Testis (tissue), 5 donors: ENCODE measurements at places on chromosomes 2 and 18.

DNA sequence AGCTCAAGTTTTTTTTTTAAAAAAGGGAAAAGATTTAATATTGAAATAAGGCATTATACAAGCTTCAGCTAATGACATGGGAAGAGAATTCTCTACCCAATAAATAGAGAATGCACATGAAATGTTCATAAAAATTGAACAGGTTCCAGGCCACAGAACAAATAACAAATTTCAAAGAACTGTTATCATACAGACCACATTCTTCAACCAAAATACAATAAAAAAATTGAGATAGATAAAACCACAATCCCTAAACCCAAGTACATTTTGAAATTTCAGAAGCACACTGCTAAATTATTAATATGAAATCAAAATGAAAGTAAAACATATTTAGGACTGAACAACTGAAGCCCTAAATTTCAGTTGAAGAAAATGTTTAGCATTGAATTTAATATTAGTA lies 89.6 kb downstream of the BCL2 start:
- peaks cover 13% of the 10 kb centered on the region for H3K4me1 ChIP-seq
- no peaks in the 10 kb centered on the region for H3K36me3 ChIP-seq
- H3K4me3 ChIP-seq, result no peak overlapping the region

- H3K4me1 ChIP-seq, result no peaks in the 10 kb centered on the region
- H3K36me3 ChIP-seq, result no peaks in the 10 kb centered on the region
- peak; percentile 25 for DNase-seq
These were observed 70.3 kb downstream of the VWC2L start for GRCh38 chr2:214481204-214481603.

DNA sequence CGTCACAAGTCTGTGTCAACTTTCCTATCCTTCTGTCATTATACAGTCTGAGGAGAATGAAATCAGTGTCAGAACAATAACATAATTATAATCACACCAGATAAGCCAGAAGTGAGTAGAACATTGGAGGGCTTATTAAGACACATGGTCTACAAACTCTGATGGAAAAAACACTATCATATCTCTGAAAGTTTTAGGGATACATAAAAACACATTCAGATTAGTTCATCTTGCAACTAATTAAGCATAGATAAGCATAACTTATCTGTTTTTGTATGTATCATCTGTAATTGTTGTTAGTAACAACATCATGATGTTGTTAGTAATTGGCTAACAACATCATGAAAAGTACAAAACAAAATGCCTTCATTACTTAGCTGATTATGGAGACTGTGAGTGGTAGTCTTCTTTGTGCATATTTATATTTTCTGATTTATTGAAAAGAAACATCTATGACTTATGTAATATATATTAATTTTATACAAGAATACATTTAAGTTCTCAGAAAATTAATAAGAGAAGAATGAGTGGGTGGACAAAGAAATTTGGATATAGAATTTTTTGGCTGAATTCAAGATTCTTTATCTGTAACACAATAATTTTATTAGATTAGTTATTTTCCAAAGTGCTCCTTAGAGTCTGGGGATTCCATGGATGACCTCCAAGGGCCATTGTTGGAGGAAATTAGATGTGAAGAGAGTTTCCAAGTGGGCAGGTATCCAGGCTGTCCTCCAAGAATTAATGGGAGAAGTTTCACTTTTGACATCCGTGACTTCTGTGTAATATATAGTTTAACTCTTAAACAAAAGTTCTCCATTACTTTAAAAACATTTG lies 16.9 kb upstream of the CCDC102B start:
- no peaks in the 10 kb centered on the region for H3K4me1 ChIP-seq
- H3K27me3 ChIP-seq, result no peaks in the 10 kb centered on the region
- H3K4me3 ChIP-seq, result no peak overlapping the region
- no peak overlapping the region for H3K27ac ChIP-seq
- no peak for DNase-seq

DNA sequence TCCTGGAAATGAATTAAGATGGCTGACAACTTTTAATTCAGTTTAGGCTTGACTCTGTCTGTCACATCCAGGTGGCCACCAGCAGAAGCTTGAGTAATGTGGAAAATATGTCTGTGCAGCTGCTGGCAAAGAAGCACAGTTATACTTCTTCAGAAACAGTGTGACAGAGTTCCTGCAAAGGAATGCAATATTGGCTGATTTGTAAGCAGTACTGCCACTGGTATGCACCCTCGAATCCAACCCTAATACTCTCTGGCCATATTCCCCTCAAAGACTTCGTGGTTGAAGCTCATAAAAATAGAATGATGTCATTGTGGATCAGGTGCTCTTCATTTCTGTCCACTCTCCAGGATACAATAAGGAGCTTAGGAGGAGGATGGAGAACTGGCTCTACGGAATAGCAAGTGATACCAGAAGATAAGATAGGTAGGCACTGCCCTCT lies 86.2 kb downstream of the METTL8 start:
- peaks cover 33% of the 10 kb centered on the region for H3K4me1 ChIP-seq
- H3K36me3 ChIP-seq, result no peaks in the 10 kb centered on the region
- DNase-seq, result peak; percentile 28

GRCh38 chr2:237223201-237223861 lies 137.6 kb downstream of the COPS8 start:
- no peaks in the 10 kb centered on the region for H3K27me3 ChIP-seq
- H3K4me1 ChIP-seq, result peaks cover 26% of the 10 kb centered on the region
- DNase-seq, result peak; percentile 50
- H3K4me3 ChIP-seq, result no peak overlapping the region
- no peaks in the 10 kb centered on the region for H3K36me3 ChIP-seq

- DNase-seq, result no peak
- H3K4me1 ChIP-seq, result no peaks in the 10 kb centered on the region
- H3K27me3 ChIP-seq, result no peaks in the 10 kb centered on the region
- H3K36me3 ChIP-seq, result no peaks in the 10 kb centered on the region
These were observed 3.0 kb upstream of the IL1B start for GRCh38 chr2:112839407-112840067.

DNA sequence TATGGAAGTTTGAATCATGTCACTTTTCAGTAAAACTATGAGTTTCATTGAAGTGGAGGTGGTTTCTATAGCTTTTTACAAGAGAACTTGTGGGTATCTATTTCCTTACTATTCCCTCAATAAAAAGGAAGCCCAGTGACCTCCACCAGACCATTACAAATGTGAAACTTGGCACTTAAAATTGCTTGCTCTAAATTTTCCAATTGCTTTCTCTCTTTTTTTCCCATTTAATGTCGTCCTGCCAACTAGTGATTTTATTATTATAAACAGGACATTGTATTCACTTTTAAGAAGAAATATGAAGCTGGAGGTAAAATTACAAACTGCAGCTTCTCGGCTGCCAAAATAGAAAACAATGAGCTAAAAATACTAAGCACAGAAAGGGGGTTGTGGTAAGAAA lies 208.2 kb upstream of the ALPP start:
- DNase-seq, result no peak
- no peaks in the 10 kb centered on the region for H3K27me3 ChIP-seq
- H3K4me3 ChIP-seq, result no peak overlapping the region
- H3K27ac ChIP-seq, result no peak overlapping the region
- H3K36me3 ChIP-seq, result no peaks in the 10 kb centered on the region

GRCh38 chr18:37502036-37502435 lies 63.6 kb downstream of the CELF4 start:
- H3K27me3 ChIP-seq, result no peaks in the 10 kb centered on the region
- H3K4me1 ChIP-seq, result no peaks in the 10 kb centered on the region
- no peak overlapping the region for H3K4me3 ChIP-seq
- no peaks in the 10 kb centered on the region for H3K36me3 ChIP-seq
- no peak overlapping the region for H3K27ac ChIP-seq
- peak; percentile 26 for DNase-seq

GRCh38 chr2:215107216-215108056 lies 31.0 kb downstream of the ABCA12 start:
- H3K36me3 ChIP-seq, result no peaks in the 10 kb centered on the region
- no peaks in the 10 kb centered on the region for H3K4me1 ChIP-seq
- H3K4me3 ChIP-seq, result no peak overlapping the region
- H3K27me3 ChIP-seq, result no peaks in the 10 kb centered on the region
- DNase-seq, result no peak
- no peak overlapping the region for H3K27ac ChIP-seq

DNA sequence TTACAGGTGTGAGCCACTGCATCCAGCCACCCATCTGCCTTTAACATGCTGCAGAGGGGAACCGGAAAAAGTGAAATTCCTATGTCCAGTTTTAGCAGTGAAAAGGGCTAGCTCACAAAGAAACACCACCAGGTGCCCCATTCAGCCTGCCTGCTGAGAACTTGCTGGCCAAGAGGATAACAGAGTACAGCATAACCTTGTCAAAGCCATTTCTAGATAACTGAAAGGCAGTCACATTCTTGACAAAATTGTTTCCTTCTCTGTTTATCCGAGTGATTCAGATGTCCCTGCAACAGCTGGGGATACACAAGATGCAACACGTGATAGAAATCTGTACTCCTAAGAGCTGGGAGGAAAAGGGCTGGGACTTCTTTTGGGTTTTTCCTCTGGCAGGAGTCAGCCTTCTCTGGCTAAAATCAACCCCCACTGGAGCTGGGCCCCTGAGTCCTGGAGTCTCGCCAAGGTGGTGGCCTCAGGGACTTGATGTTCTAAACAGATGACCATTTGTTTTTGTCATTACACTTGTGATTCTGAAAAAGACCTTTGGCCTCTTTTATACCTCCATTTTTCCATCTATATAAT lies 505.4 kb downstream of the BCL11A start:
- H3K27me3 ChIP-seq, result no peaks in the 10 kb centered on the region
- no peak overlapping the region for H3K27ac ChIP-seq
- no peaks in the 10 kb centered on the region for H3K4me1 ChIP-seq
- no peaks in the 10 kb centered on the region for H3K36me3 ChIP-seq
- DNase-seq, result no peak

DNA sequence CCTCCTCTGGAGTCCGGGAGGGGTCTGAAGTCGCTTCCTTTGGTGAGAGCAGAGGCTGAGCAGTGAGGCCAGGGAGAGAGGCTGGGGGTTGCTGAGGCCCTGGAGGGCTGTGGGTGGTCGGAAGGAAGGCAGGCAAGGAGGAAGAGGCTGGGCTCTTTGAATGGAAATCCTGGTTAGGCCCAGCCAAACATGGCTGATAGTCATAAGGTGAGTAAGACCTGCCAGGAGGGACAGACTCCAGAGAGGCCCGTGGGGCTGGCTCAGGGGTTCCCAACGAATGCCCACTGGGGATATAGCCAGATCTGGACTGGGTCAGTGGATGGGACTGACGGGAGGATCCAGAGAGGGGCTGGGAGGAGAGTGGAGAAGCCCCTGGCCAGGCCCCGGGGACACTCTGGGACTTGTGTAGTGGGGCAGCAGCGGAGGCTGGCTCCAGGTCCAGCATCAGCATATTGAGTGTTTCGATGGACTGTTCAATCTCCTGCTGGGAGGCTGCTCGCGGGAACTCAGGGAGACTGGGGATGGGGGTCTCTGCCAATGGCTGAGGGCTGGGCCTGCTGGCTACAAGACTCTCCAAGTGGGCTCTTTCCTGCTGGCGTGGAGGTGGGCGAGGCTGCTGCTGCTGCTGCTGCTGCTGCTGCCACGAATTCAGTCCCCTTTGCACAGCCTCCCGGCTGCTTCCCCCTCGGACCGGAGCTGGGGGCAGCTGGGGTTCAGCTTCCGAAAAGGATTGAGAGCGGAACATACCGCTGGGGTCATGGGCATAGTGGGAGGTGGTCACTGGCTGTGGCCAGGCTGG lies 155.0 kb downstream of the TNS1 start:
- H3K27me3 ChIP-seq, result no peaks in the 10 kb centered on the region
- no peak overlapping the region for H3K27ac ChIP-seq
- no peak for DNase-seq

- H3K27me3 ChIP-seq, result no peaks in the 10 kb centered on the region
- no peak overlapping the region for H3K4me3 ChIP-seq
- H3K4me1 ChIP-seq, result no peaks in the 10 kb centered on the region
- DNase-seq, result no peak
- no peak overlapping the region for H3K27ac ChIP-seq
These were observed 602.2 kb downstream of the GALR1 start for GRCh38 chr18:77851802-77852201.

DNA sequence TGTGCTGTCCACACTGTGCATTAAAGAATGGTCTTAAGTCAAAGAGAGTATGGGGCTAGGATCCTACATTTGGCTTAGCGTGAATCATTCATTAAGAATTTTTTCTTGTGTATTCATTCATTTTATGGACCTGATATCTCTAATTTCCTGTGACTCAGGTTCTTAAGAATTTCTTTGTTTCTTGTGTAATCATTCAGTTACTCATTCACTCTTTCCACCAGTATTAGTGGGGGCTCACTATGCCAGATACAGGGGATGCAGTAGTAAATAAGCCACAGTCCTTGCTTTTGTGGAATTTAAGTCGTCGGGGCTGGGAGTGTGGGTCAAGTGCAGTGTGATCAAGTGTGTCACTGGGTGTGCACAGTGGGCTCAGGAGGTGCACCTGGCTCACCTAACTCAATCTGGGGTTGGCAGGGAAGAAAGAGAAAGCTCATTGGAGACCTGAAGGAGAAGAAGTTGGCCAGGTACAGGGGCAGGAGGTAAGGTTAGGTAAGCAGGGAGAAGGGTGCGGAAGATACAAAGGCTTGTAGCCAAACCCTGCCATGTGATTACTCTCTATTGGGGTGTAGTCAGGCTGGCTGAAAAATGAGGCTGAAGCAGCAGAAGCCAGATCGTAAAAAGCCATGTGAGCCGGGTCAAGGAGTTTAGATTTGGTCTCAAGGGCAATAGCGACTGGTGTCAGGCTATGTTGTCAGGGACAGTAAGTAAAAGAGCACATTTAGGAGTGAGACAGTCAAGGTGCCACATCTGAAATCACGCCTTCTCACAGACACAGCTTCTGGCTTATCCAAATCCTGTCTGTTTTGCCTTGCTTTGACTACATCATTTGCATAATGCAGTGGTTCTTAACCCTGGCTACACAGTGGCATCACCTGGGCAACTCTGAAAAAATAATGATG lies 67.2 kb downstream of the KCTD1 start:
- no peak for DNase-seq
- H3K4me3 ChIP-seq, result no peak overlapping the region
- H3K27me3 ChIP-seq, result no peaks in the 10 kb centered on the region
- no peaks in the 10 kb centered on the region for H3K4me1 ChIP-seq

GRCh38 chr2:85062565-85062964 lies 70.6 kb upstream of the TCF7L1 start:
- H3K4me1 ChIP-seq, result peaks cover 9% of the 10 kb centered on the region
- H3K4me3 ChIP-seq, result no peak overlapping the region
- H3K27ac ChIP-seq, result no peak overlapping the region

GRCh38 chr18:59140302-59140885 lies 710 bp downstream of the SEC11C start:
- peak; percentile 28 for DNase-seq
- H3K36me3 ChIP-seq, result no peaks in the 10 kb centered on the region
- no peaks in the 10 kb centered on the region for H3K27me3 ChIP-seq
- peaks cover 7% of the 10 kb centered on the region for H3K4me1 ChIP-seq
- H3K27ac ChIP-seq, result peak overlapping the region; percentile 86

- H3K27ac ChIP-seq, result no peak overlapping the region
- H3K4me3 ChIP-seq, result no peak overlapping the region
- H3K4me1 ChIP-seq, result no peaks in the 10 kb centered on the region
- no peak for DNase-seq
These were observed 35.4 kb downstream of the ANKRD29 start for GRCh38 chr18:23627321-23627720.

DNA sequence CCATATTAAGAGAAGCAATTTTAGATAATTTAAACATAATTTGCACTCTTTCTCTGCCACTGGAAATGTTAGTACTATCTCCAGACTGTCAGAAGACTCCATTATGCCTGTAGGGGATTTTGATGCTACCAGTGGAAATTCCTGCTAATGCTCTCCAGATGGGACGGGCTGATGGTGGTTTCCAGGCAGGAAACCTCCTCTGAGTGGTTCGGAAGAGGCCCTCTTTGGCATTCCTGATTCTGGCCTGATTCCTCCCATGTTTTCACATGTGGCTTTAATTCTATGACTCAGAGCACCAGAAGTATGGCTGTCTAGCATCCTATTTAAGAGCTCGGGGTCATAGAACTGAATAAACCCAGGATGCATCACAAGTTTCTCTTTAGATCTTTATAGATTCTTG lies 70.9 kb upstream of the ST6GAL2 start:
- no peaks in the 10 kb centered on the region for H3K27me3 ChIP-seq
- no peaks in the 10 kb centered on the region for H3K4me1 ChIP-seq
- no peak overlapping the region for H3K4me3 ChIP-seq
- DNase-seq, result no peak
